ENCODE measurements at places on chromosomes 3 and 15.

- DNase-seq, result no peak
These were observed 29.2 kb downstream of the STT3B start for GRCh38 chr3:31561891-31562290.

DNA sequence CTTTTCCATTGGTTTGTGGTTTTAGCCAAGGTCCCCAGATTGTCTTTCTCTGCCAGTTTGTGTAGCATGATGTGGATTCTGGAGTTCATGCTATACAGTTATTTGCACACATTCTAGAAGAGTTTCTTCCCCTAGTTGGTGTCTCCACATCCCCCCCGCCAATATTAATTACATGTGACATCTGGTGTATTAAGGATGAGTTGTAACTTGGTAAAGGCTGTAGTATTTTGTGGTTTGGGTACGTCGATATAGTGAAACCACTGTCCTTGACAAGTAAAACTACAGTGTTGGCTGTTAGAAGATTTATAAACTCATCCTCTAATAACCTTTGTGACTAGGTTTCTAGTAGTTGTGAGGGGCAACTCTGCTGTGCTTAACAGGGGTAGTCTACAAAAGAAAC, 23.7 kb upstream of the P4HTM start:
- DNase-seq, result no peak

GRCh38 chr3:13024765-13025065, 48.5 kb downstream of the IQSEC1 start:
- DNase-seq, result no peak

- no peak for DNase-seq
These were observed 73.7 kb downstream of the PIK3CB start for GRCh38 chr3:138761002-138761401.

DNA sequence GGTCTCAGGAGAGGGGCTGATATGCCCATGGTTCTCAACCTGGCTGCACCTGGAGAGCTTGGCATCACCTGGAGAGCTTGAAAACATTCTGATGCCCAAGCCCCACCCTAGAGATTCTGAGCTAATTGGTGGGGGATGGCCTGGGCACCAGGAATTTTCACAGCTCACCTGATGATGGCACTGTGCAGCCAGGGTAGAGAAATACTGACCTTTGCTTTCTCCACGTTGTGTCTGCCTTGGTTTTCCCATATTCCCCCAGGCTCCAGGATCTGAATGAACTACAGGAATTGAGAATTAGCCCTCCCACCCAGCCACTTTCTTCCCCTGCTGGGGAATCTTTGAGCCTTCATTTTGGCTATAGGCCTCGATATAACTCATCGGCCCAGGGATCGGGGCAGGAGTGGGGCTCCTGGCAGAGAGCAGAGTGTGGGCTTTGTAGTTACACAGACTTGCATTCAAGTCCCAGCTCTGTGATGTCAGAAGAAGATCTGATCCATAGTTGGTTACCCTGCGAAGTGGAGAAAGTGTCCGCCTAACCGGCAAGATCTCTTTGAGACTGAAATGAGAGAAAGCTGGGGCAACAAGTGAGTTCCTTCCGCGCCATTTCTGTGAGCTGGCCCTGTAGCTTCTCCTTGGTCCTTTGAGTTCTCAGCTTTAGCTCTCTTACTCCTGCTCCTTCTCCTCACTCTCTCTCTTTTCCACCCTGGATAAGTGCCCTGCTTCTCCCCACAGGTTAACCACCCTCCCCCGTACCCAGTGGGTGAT, 33.1 kb upstream of the UBE2Q2 start:
- DNase-seq, result no peak

- DNase-seq, result no peak
These were observed 205.4 kb downstream of the GREM1 start for GRCh38 chr15:32923176-32923575.

DNA sequence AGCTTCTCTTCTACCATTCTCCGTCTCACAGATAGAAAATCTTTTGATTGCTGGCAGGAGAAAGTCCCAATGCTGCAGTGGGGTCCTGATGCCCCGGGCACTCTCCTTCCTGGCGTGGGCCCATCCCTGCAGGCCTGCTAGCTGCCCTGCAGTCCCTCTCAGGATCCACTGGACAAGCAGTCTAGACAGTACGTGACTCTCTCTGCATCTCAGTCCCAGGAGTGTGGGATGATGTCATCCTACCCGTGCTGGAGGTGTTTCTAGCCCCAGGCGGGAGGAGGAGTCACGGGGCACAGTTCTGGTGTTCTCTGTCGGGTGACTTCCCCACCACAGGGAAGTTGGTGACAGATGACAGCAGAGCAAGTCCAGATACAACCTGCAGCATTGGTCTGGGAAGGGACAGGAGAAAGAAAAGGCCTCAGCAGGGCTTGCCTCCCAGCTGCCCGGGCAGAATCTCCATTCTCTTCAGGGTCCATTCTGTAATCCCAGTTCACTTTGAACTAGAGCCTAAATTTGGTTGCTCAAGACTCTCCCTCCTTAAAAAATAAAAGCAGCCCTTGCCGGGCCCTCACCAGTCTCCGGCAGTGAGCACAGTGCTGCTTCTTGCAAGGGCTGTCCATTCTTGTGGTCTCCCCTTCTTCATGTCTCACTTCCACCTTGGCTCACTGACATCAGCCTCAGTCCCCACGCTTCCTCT, 30.6 kb downstream of the SLC28A1 start:
- no peak for DNase-seq

- DNase-seq, result no peak
These were observed 23.1 kb upstream of the RHO start for GRCh38 chr3:129505341-129505740.

- DNase-seq, result no peak
These were observed 241.3 kb upstream of the ONECUT1 start for GRCh38 chr15:53031469-53031868.

GRCh38 chr3:94293793-94294195, 230.9 kb downstream of the NSUN3 start:
- DNase-seq, result no peak

DNA sequence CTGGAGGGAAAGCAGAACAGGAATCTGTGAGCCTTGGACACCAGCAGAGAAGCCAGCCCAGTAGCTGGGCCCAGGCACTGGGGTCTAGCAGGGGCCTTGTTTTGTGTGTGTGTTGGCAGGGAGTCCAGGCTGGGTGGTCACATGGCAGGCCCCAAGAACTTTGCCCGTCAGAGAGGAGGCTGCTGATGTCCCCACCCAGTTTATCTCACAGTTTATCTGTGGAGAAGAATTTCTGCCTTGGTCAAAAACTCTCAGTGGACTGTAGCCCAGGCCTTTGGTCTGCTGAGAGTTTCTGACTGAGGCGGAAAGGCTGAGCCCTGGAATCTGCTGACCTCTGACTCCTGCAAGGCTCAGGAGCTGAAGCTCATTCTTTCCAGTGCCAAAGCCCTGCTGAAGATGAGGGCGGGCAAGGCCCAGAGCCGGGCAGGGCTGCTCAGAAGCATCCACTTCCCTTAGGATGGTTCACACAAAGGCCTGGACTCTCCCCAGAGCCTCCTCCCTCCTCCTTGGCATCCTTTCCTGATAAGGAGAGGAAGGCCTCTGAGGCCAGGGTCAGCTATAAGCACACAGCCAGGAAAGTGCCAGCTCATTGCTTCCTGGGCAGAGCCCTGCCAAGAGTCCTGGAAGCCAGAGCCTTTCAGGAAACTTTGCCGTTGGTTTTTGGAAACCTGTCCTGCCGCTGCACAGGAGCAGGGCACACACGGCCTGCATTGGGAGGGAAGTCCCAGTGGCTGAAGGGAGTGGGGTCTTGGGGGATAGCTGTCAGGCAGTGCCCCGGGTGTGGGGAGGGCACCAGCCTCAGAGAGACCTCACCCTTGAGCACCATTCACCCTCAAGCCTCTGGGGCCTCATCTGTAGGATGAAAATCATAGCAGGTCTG, 37.2 kb upstream of the SLCO2A1 start:
- DNase-seq, result no peak

GRCh38 chr15:33344530-33344929, 33.8 kb downstream of the RYR3 start:
- DNase-seq, result no peak

All from memory B cell (primary cell).